AG08396 (cell line): ENCODE measurements at places on chromosomes 1 and 21.

GRCh38 chr1:155175927-155176371 is 2.3 kb downstream of the TRIM46 start:
- peak; percentile 5 for DNase-seq

GRCh38 chr1:179366093-179366800 is 476 bp downstream of the AXDND1 start:
- DNase-seq: peak; percentile 13

GRCh38 chr1:210700511-210700910 is 371.8 kb downstream of the HHAT start:
- no peak for DNase-seq

GRCh38 chr1:53556657-53557227 is 97.5 kb downstream of the DMRTB1 start:
- no peak for DNase-seq

DNA sequence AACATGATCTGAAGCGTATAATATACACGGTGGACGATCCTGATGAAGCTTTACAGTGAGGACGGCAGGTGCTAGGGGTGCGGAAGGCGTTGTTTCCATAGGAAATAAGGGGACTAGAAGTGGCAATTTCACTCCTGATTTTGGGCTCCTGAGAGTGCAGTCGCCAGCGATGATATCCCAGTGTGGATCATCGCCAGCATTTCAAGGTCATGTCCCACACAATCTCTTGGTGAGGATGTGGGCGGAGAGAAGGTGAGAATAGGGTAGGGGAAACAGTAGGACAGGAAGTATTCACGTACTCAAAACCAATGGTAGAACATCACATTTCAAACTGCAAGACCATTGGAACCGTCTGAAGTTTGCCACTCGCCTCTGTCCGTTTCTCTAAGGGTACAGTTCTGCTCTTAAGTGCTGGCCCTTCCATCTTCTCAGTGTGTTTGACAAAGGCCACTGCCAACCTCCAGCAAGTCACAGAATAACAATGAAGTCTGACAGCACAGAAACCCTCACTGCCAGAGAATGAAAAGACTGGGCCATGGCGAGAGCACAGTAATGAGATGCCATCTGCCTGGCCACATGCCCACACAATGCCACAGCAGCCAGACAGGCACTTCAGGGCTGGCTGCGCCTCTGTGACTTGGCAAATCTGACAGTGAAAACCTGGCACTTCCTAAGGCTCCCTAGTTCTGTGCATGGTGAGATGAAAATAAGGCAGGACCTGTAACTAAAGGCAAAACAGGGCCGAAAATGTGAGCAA is 27.9 kb downstream of the PCSK9 start:
- no peak for DNase-seq
